NCI-H1092 treated with DMSO at 0.1 percent for 48 hours (cell line): ENCODE measurements at places on chromosomes 4 and X.

GRCh38 chr4:83259586-83259985 lies 25.0 kb downstream of the COQ2 start:
- DNase-seq, result no peak

DNA sequence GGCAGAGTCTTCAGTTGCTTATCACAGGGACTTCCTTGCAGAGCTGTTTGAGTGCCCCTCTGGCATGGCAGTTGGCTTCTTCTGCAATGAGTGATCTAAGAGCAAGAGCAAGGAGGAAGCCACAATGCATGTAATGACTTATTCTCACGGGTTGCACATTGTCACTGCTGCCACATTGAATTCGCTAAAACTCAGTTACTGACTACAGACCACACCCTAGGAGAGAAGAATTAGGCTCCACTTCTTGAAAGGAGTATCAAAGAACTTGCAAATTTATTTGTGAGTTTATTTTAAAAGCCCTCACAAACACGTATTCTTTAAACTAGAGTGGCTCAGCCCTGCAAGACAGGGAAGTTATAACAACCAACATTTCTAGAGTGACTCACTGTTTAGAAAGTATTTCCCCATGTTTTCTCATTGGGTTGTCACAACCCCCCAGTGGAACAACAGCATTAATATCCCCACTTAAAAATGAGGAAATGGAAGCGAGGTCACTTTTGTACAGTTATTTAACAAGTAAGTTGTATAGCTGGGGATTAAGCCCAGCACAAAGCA lies 32.4 kb upstream of the RBPJ start:
- no peak for DNase-seq

- no peak for DNase-seq
These were observed 274.3 kb upstream of the PPARGC1A start for GRCh38 chr4:24164054-24164693.

DNA sequence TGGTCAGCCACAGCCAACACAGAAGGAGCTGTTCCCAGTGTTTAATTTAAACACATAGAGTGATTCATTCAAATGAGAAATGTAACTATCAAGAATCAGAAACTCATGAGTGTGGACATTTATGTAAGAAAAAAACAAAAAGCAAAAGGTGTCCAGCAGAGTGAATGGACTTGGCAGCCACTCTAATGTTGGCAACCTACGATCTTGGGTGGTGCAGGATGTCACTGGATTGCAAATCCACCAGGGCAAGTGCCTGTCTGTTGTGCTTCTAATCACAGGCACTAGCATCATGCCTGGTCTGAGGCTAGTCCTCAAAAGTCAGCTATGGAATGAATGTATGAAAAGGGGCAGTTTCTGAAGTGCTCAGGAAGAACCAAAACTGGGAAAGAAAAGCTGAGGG lies 277.7 kb upstream of the CLNK start:
- no peak for DNase-seq

DNA sequence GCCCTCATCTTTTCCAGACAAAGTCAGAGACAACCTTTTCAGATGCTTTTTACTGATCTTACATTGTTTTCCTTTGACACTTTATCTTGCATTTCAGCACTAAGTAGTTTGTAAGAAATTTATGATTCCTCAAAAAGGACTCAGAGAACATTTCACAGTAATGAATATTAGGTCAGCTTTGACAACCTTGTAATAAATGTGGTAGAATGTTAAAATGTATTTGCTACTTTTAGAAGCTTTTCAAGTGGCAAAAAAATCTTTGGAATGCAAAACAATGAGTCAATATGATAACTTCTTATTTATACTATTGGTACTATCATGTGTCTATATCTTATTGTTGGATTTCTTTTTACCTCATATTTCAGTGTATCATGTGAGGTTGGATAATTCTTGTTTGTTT lies 146.2 kb upstream of the FAT4 start:
- no peak for DNase-seq

GRCh38 chr4:72084587-72085011 lies 52.8 kb downstream of the NPFFR2 start:
- no peak for DNase-seq

DNA sequence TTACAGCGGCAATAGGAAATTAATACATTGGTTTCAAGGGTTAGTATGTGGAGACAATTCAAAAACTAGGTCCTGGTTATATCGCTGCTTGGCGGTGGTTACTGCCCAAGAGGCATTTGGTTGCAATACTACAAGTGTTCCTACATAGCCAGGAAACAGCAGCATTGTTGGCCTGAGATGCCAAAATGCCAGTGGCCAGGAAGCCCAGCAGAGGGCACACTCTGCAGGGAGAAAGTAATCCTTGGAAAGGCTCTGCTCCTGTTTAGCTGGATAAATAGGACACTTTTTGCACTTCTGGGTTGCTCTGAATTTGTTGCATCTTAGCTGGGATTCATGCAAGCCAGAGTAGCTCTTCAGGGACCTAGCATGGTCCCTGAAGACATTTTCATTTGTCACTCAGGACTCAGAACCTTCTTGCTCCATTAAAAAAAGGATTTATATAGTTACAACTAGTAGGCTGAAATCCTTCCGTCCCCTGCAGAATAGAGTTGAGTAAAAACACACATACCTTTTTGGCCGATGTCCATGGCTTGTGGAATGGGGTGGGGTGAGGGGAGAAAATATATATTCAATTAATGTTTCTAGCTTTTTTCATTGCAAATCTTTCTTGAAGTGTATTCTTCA lies 8.1 kb upstream of the GPR119 start:
- peak; percentile 21 for DNase-seq
